Cardiac muscle cell (in vitro differentiated cells and primary cell): ENCODE measurements at places on chromosomes 13 and 19. TPM values are rescaled to one million over a fixed set of nuclear protein-coding genes. Genes with fewer than 3 reads are reported as not detected.
A peak's percentile ranks its signal among the peaks of the same experiment; 100 is the strongest.

DNA sequence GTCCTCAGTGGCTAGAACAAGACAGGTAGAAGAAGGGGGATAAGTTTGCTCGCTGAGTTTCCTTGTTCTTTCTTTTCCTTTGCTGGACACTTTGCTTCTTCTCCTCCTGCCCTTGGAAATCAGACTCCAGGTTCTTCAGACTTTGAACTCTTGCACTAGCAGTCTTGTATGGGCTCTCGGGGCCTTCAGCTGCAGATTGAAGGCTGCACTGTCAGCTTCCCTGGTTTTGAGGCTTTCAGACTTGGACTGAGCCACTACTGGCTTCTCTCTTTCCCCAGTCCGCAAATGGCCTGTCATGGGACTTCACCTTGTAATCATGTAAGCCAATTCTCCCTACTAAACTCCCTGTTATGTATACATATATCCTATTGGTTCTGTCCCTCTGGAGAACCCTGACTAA lies 379.8 kb downstream of the NDFIP2 start:
- peaks cover 9% of the 10 kb centered on the region for H3K4me1 ChIP-seq
- DNase-seq = no peak
- H3K27ac ChIP-seq = no peak overlapping the region

- no peaks in the 10 kb centered on the region for H3K36me3 ChIP-seq
- H3K27me3 ChIP-seq = no peaks in the 10 kb centered on the region
- H3K27ac ChIP-seq = no peak overlapping the region
- DNase-seq = no peak
- no peak overlapping the region for H3K4me3 ChIP-seq
Measured at GRCh38 chr13:46535002-46535401, 18.0 kb upstream of the LRCH1 start.

ZNF709 gene
- total RNA-seq = 3.6 and 8.2 TPM in 2 replicates

DNA sequence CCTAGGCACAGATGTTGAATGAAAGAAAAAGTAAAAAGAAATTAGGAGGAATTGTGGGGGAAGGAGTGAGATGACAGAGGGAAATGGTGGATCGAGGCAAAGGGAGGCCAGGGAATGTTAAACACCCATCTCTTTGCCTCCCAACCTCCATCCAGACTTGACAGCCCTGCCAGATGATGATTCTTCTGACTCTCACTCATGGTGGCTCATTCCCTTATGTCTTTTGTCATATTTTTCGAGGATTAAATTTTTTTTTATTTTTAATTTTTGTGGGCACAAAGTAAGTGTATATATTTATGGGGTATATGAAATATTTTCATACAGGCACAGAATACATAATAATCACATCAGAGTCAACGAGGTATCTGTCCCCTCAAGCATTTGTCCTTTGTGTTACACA lies 42.8 kb downstream of the ADGRE1 start:
- H3K27ac ChIP-seq = no peak overlapping the region
- no peaks in the 10 kb centered on the region for H3K36me3 ChIP-seq
- no peaks in the 10 kb centered on the region for H3K4me1 ChIP-seq
- H3K27me3 ChIP-seq = no peaks in the 10 kb centered on the region
- no peak for DNase-seq
- H3K4me3 ChIP-seq = no peak overlapping the region

- H3K4me3 ChIP-seq = no peak overlapping the region
- H3K27me3 ChIP-seq = no peaks in the 10 kb centered on the region
- no peak for DNase-seq
- H3K27ac ChIP-seq = no peak overlapping the region
- no peaks in the 10 kb centered on the region for H3K4me1 ChIP-seq
Measured at GRCh38 chr13:32902874-32903273, 113.3 kb upstream of the KL start.

MUC16 gene
- not detected in 2 replicates for total RNA-seq

GRCh38 chr19:55579766-55580621 lies 654 bp downstream of the ZNF579 start:
- peak overlapping the region; percentile 72 for H3K4me3 ChIP-seq
- no peaks in the 10 kb centered on the region for H3K27me3 ChIP-seq
- H3K4me1 ChIP-seq = no peaks in the 10 kb centered on the region
- peak; percentile 44 for DNase-seq
- H3K36me3 ChIP-seq = peaks cover 8% of the 10 kb centered on the region

GSX1 gene
- total RNA-seq = not detected in 2 replicates

GRCh38 chr13:108947551-108948030 lies 318.2 kb downstream of the MYO16 start:
- DNase-seq = peak; percentile 54
- no peak overlapping the region for H3K27ac ChIP-seq
- H3K4me3 ChIP-seq = no peak overlapping the region
- H3K27me3 ChIP-seq = no peaks in the 10 kb centered on the region
- no peaks in the 10 kb centered on the region for H3K36me3 ChIP-seq

DNA sequence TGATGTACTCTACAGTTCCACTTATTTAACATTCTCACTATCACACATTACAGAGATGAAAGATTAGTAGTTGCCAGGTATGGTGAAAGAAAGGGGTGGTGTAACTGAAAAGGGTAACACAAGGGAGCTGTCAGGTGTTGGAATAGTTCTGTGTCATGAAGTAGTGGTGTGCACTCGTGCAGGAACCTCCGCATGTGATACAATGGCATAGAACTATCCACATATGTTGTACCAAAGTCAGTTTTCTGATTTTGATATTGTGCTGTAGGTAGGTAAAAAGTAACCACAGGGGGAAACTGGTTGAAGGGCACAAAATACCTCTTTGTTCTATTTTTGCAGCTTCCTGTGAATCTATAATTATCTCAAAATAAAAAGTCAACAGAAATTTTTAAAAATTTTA lies 24.4 kb upstream of the RPL21 start:
- no peaks in the 10 kb centered on the region for H3K4me1 ChIP-seq
- no peak overlapping the region for H3K4me3 ChIP-seq
- no peak overlapping the region for H3K27ac ChIP-seq
- H3K36me3 ChIP-seq = no peaks in the 10 kb centered on the region

DNA sequence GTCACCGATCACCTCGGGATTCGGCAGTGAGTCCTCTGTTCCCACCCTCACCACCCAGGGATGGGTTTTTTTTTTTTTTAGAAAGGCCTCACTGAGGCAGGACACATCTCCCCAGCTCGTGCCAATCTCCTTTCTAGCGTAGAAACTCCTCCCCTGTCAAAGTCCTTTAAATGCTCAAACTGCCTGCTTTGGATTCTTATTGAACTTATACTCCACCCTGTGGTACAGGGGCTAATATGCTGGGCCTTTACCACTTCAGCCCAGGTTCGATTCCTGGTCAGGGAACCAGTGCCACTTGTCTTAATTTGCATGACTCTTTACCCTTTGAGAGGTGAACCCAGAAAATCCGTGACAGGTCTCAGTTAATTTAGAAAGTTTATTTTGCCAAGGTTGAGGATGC lies 8.3 kb upstream of the ZNF14 start:
- H3K27me3 ChIP-seq = no peaks in the 10 kb centered on the region
- no peak overlapping the region for H3K27ac ChIP-seq
- no peaks in the 10 kb centered on the region for H3K4me1 ChIP-seq
- DNase-seq = no peak

GRCh38 chr13:112697756-112698655 lies 8.2 kb downstream of the ATP11A start:
- no peak for DNase-seq
- H3K27me3 ChIP-seq = no peaks in the 10 kb centered on the region
- peaks cover 33% of the 10 kb centered on the region for H3K4me1 ChIP-seq
- H3K27ac ChIP-seq = no peak overlapping the region
- H3K36me3 ChIP-seq = no peaks in the 10 kb centered on the region

MVB12A gene
- 133 and 148 TPM in 2 replicates for total RNA-seq

GRCh38 chr13:67296511-67296910 lies 66.4 kb upstream of the PCDH9 start:
- H3K27ac ChIP-seq = no peak overlapping the region
- peak; percentile 1 for DNase-seq
- H3K4me1 ChIP-seq = no peaks in the 10 kb centered on the region
- H3K36me3 ChIP-seq = no peaks in the 10 kb centered on the region
- H3K4me3 ChIP-seq = no peak overlapping the region

DNA sequence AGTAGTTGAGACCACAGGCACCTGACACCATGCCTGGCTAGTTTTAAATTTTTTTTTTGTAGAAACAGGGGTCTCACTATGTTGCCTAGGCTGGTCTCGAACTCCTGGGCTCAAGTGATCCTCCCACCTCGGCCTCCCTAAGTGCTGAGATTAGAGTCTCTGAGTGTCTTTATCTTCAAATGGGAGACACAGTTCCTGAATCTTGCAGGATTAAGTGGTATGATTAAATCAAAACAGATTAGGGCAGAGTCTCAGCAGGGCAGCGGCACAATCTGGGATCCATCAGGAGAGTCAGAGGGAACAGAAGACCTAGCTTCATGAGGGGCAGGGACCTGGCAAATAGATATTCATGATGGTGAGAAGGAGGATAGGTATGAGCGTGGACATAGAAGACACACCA lies 953 bp downstream of the RLN3 start:
- no peak overlapping the region for H3K27ac ChIP-seq
- H3K27me3 ChIP-seq = no peaks in the 10 kb centered on the region
- no peaks in the 10 kb centered on the region for H3K36me3 ChIP-seq

DNA sequence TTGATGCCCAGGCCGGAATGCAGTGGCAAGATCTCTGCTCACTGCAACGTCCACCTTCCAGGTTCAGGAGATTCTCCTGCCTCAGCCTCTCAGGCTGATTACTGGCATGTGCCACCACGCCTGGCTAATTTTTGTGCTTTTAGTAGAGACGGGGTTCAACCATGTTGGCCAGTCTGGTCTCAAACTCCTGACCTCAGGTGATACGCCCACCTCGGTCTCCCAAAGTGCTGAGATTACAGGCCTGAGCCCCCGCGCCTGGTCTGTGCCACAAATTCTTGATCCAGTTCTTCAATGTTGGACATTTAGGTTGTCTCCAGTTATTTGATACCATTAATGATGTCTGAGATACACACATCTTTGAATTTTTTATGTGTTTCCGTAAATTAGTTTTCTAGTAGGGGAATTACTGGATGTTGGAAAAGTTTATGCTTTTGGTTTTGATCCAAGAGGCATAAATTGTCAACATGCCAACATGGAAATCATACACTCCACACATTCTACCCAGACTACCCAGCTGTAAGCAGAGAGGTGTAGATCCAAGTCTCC lies 525 bp upstream of the COG3 start:
- H3K27me3 ChIP-seq = peaks cover 14% of the 10 kb centered on the region
- DNase-seq = no peak
- peak overlapping the region; percentile 62 for H3K4me3 ChIP-seq
- no peaks in the 10 kb centered on the region for H3K36me3 ChIP-seq

- H3K27ac ChIP-seq = no peak overlapping the region
- no peak overlapping the region for H3K4me3 ChIP-seq
- H3K4me1 ChIP-seq = no peaks in the 10 kb centered on the region
Measured at GRCh38 chr13:47964863-47965262, 36.2 kb downstream of the SUCLA2 start.

GRCh38 chr13:43444081-43444480 lies 342.7 kb downstream of the ENOX1 start:
- DNase-seq = no peak
- no peaks in the 10 kb centered on the region for H3K36me3 ChIP-seq

DNA sequence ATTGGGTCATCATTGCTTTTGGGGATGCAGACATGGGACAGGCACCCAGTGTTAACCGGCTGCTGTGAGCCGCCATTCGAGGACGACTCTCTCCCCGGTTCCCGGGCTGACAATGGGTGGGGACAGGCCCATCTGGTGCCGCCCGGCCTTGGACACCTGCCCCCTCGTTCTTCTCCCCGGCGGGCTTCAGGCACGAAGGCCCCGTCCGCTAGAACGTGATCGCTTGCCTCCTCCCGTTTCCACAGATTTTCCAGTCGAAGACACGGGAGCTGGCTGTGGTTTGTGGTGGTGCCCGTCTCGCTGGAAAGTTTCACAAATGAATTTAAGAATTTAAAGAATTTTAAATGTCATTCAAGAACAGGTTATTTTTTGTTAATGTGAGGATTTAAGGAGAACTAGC lies 2.0 kb downstream of the PALM start:
- no peak overlapping the region for H3K27ac ChIP-seq
- no peaks in the 10 kb centered on the region for H3K27me3 ChIP-seq
- H3K36me3 ChIP-seq = no peaks in the 10 kb centered on the region
- H3K4me1 ChIP-seq = no peaks in the 10 kb centered on the region
- DNase-seq = no peak
- H3K4me3 ChIP-seq = no peak overlapping the region

DNA sequence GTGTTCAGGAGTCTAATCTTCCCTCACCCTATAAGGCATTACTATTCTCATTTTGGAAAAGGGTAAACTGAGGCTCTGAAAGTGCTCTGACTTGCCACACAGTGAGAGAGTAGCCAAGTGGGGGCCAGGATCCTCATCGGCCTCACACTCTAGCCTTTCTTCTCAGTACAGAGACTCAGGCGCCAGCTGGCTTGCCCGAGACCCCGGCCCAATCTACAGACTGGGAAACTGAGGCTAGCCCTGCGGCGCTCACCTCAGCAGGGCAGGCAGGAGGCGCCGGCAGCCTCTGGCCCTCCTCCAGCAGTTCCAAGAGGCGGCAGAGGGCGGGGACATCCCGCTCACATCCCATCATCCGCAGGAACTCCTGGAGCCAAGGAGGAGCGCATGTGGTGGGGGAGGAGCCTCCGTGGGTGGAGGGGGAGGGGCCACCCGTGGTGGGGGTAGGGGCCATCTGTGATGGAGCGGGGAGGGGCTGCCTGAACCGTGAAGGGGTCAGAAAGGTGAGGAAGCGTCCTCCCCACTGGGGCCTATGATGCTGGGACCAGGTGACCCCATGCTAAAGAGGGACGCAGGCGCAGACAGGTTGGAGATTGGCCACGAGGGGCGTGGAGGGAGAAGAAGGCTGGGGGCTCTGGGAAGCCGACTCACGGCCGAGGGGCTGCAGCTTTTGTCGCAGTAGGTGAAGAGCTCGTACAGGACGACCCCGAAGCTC lies 8.7 kb upstream of the INSL3 start:
- H3K36me3 ChIP-seq = no peaks in the 10 kb centered on the region
- no peaks in the 10 kb centered on the region for H3K27me3 ChIP-seq
- no peaks in the 10 kb centered on the region for H3K4me1 ChIP-seq
- peak overlapping the region; percentile 15 for H3K27ac ChIP-seq

TMEM147 gene
- 95.9 and 149 TPM in 2 replicates for total RNA-seq

- H3K4me1 ChIP-seq = no peaks in the 10 kb centered on the region
- no peak overlapping the region for H3K4me3 ChIP-seq
- H3K27me3 ChIP-seq = no peaks in the 10 kb centered on the region
- no peak for DNase-seq
- no peaks in the 10 kb centered on the region for H3K36me3 ChIP-seq
Measured at GRCh38 chr13:75628801-75629200, 7.3 kb upstream of the LMO7 start.

DNA sequence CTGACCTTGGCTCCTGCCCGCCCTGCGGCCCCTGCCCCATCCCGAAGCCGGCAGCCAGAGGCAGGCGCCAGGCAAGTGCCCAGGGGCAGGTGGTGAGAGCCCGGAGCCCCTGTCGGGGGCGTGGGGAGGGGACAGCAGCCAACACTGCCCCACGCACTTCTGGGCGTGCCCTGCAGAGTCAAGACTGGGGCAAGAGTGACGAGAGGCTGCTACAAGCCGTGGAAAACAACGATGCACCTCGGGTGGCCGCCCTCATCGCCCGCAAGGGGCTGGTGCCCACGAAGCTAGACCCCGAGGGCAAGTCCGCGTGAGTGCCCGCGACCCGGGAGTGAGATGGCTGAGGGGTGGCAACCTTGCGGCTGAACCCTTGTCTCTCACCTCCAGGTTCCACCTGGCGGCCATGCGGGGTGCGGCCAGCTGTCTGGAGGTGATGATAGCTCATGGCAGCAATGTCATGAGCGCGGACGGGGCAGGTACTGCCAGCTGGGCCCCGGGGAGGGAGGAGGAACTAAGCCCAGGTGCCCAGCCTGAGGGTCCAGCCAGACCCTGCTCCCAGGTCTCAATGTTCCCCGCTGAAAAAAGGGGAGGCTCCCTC lies 17.3 kb downstream of the ANKRD24 start:
- H3K27me3 ChIP-seq = peaks cover 50% of the 10 kb centered on the region
- DNase-seq = no peak
- no peak overlapping the region for H3K4me3 ChIP-seq
- no peak overlapping the region for H3K27ac ChIP-seq
- H3K36me3 ChIP-seq = no peaks in the 10 kb centered on the region
- H3K4me1 ChIP-seq = no peaks in the 10 kb centered on the region

CLDND2 gene
- total RNA-seq = 0.45 TPM in 1 of 2 replicates, not detected in the other

SUGT1 gene
- total RNA-seq = 24.1 and 32.9 TPM in 2 replicates

KLK11 gene
- total RNA-seq = not detected in 2 replicates
